IPS-NIHi11 (cell line): ENCODE measurements at places on chromosomes 7 and 10.
A peak's percentile ranks its signal among the peaks of the same experiment; 100 is the strongest.

- peak; percentile 75 for DNase-seq
Measured at GRCh38 chr10:13001041-13001886, at the start of gene CCDC3. CCDC3 (minus strand) TSS chr10:13001713; CDS start chr10:13001570, 143 bp downstream.

DNA sequence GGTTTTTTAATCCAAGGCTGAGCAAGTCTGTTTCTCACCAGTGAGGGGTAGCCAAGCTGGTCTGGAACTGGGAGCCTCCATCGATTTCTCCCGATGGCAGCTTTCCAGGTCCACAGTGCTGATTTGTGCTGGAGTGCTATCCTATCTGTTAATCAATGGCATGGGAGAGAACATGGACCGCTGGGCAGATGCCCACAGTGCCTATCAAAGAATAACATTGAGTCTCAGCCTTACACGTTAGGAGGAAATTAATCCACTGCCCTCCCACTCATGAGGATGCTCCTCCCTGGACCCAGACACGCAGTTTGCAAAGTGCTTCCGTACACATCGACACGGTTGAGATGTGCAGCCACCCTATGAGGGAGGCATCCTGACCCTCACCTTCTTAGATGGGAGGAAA, 36.0 kb upstream of the CUX1 start:
- DNase-seq, result no peak

DNA sequence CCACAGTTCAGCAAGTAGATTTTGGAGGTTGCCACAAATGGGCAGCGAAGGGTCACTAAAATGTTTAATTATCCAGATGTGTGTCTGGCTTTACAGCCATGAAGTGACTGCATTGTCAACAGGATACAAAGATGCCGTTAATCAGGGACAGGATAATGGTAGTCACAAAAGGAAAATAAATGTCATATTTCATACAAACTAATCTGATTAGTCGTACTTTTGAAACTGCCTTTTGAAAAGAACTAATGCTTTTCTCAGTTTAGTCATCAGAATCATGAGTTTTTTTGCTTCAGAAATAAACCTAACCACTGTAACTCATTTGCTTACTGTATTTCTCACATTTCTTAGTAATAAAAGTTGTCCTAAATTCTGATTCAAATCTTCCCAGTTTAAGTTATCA, 22.2 kb upstream of the WNT16 start:
- no peak for DNase-seq

GRCh38 chr10:89921403-89921802, 220.0 kb downstream of the KIF20B start:
- no peak for DNase-seq

DNA sequence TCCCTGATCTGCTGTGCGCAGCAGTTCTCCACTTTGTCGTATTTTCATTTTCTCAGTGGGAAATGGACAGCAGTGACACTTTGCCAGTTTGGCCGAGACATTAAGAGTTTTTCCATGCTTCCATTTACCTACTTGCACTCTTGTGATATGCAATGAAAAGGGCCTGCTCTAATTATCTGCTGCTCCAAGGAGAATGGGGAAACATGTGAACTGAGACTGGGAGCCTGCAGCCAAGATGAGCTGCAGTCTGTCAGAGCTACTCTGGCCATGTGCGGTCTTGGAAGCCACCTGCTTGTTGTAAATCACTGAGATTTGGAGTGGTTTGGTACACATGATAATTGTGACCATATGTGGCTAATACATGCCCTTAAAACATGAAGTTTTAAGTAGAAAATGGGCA, 586.6 kb upstream of the POT1 start:
- DNase-seq, result no peak

DNA sequence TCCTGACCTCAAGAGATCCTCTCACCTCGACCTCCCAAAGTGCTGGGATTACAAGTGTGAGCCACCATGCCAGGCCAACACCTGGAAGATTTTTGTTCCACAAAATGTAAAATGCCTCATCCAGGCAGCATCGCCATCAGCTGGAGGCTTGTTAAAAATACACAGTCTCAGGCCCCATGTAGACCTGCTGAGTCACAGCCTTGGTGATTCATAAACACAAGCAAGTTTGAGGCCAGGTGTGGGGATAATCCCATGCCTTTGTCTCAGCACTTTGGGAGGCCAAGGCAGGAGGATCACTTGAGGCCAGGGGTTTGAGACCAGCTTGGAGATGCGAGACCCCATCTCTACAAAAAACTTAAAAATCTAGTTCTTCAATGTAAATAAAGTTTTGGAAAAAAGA, 49.1 kb upstream of the FOXK1 start:
- DNase-seq, result no peak

DNA sequence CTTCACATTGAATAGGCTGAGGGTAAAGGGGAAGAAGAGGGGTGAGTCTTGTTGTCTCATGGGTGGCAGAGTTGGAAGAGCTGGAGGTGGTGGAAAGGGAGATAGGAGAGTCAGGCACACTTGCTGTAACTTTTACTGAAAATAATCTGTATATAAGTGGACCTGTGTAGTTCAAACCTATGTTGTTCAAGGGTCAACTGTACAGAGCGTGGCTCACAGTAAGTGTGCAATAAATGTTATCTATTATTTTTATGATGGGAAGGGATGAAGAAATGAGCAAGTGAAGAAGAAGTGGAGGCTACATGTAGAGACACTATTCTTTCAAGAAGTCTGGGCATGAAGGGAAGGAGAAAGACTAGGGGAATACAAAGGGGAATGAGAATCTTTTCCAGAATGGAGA, 71.5 kb upstream of the FAM133B start:
- no peak for DNase-seq

DNA sequence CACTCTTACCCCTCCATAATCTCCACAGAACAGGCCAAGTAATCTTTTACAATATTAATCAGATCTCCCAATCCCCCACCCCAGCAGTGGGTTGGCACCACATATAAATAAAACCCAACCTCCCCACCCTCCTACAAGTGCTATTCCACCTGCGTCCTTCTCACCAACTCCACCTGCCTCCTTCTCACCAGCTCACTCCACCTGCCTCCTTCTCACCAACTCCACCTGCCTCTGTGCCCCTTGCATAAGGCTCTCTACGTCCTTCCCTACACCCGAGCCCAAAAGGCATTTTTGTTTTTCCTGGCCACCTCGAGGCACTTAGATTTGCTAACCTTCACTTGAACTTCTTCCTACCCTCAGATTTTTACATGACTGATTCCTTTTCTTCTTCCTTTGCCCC, 89.7 kb downstream of the ATE1 start:
- DNase-seq, result no peak

DNA sequence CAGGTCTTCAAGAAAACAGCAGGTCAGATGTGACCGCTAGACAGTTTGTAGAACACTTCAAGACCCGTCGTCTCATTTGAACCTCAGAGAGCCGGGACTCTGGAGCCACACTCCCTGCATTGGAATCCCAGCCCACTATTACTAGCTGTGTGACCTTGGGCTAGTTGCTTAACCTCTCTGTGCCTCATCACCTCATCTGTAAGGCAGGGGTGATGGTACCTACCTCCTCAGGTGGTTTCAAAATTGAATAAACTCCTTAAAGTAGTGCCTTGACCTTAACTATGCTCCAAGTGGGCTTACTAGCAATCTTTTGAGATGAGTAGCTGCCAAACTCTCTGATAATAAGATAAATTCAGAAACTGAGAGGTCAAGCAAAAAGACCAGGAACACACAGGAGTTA, 43.8 kb downstream of the OGDH start:
- no peak for DNase-seq

DNA sequence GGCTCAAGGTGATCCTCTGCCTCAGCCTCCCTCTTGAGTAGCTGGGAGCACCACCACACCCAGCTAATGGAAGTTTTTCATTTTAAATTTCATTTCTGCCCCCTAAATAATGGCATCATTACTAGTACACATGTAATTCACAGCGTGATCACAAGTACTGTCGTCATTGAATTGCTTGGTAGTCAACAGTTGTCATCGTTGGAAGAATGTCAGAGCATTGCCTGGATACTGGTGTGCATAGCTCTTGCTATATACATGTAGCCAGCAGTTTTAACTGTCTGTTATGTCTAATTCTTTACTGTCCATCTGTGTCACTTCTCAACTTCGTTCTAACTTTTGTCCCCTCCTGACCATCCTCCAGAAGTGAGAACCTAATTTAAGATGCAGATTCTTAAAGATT, 62.1 kb downstream of the CRPPA start:
- DNase-seq, result no peak

GRCh38 chr7:148929176-148929575, 45.1 kb upstream of the EZH2 start:
- DNase-seq, result no peak

GRCh38 chr7:48098846-48099245, 9.8 kb downstream of the UPP1 start:
- DNase-seq, result no peak

- no peak for DNase-seq
Measured at GRCh38 chr7:4700577-4701235, 18.6 kb downstream of the FOXK1 start.

GRCh38 chr10:130128062-130128781, 8.0 kb upstream of the GLRX3 start:
- no peak for DNase-seq

DNA sequence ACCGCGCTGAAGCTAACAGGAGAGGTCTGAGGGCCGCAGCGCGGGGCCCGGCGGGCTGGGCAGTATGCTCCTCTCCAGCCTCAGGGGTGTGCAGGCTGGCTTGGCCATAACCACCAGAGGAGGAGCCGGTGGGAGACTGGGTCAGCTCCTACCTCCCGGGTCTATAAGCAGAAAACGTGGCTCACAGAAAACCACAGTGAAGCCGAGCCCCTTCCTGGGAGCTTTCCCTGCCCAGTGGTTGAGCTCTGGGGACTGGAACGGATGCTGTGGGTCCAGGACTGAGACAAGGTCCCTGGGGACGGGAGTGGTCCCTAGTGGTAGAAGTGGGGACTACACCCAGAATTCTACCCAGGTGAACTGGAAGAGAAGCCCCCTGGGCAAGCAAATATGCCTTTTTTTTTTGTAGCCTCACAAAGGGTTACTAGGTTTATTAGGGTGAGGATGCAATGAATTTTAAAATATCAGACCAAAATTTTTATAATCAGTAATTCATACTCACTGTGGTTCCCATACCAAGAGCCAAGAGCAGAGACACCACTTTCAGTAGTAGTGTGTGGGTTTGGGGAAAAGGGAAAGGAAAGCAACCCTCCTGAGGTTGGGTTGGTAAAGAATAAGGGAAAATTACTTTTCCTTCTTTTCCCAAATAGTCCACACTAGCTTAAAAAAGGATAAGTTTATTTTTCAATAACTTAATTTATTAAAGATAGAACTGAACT, 67.9 kb upstream of the PRKCQ start:
- DNase-seq, result peak; percentile 75

GRCh38 chr7:151730591-151730990, 146.3 kb downstream of the PRKAG2 start:
- no peak for DNase-seq

- no peak for DNase-seq
Measured at GRCh38 chr10:36157486-36157885, 515.4 kb upstream of the FZD8 start.

DNA sequence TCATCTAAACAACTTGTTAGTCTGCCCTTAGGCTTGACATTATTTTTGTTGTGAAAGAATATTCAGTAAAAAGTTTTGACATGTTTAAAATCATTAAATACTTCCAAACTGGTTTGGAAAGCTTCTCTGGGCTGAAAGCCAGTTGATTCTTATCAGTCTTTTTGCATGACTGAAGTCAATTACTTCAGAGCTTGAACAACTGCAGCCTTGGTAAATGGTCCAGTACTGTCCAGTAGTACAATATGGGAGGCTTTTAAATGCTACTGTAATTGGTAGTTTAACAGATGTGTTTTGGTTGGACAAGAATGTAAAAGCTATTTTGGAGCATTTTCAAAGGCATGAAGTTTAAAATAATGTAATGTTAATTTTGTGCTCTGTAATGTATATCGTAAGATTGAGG, 103.4 kb downstream of the SDK1 start:
- no peak for DNase-seq

DNA sequence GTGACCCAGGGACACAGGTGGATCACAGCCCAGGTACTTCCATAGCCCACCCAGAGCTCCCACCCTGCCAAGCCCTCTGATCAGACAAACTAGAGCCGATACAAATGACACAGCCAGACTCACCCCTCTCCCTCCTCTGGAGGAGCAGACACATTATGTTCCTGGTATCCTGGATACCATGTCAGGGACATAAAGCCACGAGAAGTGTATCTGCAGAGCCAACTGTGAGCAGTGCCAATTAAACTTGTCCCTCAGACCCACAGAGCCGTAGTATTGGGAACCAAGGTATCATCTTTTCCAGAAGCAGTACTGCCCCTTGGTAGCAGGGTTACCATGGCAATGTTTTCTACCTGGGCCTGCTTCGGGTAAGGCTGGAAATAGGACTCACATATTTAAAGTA, 47.3 kb upstream of the CPXM2 start:
- no peak for DNase-seq

DNA sequence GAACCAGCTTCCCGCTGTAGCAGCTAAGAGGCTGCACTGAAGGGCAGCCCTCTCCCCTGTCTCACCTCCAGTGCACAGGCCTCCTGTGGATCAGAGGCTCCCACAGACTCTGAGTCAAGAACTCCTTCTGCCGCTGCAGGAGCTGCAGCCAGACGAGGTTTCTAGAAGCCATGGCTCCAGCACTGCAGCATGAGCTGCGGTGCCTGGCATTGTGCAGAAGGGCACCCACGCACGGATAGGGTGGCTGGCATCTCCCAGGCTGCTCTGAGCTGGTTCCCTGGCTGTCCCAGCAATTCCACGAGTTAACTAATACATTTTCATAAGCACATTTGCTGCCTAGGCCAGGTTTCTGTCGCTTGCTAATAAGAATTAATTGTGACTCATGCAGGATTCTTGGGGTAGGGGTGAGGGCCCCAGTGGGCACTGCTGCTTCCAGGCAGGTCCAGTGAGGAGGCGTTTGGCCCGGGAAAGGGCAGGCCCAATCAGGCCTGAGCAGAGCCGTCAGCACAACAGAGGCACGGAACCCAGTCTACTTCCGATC, 594.2 kb downstream of the DNAJB6 start:
- no peak for DNase-seq

DNA sequence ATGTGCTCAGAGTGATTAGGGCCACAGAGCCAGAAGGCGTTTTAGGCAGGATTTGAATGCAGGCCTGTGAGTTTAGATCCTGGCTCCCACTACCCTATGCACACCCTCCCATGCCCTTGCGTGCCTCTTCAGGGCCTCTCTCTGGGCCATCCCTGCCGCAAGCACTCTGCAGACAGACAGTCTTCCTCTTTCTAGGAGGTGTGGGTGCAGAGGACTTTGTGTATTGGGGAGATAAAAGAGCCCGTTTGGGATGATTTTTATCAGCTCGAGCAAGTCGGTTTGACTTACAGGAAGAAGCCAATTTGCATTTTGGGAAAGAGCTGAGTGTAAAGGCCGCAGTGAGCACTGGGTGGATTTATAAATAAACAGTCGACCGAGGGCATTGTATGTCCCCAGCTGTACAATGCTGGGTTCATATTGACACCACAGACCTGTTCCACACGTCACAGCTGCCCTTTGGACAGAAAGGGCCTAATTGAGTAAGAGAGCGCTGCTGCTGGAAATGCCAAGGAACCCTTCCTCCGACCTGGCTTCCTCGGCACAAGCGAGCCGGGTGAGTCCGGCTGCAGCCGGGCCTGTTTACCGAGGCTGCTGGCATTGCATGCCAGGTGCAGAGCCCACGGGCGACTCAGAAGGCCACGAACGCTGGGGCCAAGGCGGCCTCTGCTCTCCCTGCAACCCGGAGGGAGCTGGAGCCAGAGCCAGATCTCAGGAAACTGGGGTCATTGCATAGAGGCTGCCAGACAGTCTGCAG, 25.1 kb downstream of the ZMIZ1 start:
- no peak for DNase-seq

- DNase-seq, result no peak
Measured at GRCh38 chr7:69661342-69661741, 63.1 kb downstream of the AUTS2 start.
